Left ventricle myocardium superior (tissue), 1 donor: ENCODE measurements at places on chromosomes 3 and 15. TPM values are rescaled to one million over a fixed set of nuclear protein-coding genes. Genes with fewer than 3 reads are reported as not detected.

DNA sequence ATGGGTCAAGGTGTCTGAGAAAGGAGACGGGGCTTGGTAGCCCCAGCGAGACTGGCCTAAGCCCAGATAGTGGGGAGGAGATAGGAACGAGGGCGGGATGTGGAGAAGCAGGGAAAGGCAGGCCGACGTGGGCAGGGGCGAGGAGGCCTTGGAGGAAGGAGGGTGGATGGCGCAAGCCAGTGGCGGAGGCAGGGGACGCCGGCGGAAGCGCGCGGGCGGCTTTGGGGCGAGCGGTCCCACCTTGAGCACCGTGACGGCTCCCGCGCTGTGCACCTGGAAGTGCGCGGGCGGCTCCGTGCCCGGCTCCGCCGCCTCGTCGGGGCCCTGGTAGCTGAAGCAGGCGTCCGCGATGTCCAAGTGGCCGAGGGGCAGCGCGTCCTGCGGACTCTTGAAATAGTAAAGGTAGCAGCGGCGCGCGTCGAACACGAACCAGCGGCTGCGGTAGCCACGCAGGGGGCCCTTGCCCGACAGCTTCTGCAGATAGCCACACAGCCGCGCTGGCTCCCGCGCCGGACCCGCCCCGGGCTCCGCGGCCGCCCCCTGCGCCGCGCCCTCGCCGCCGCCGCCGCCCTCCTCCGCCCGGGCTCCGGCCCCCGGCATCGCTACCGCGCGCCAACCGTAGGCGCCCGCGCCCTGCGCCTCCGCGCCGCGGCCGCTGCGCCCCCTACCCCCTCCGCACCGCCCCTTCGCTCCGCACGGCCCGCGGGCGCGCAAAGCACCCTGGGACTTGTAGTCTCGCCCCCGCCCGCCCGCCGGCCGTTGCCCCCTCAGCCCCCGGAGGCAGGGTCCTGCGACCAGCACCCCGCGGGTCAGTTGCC, at the start of gene TBC1D2B:
Gene TBC1D2B (minus strand): TSS at position 659 of the 818 bp plus-strand sequence. CDS start 59 bp downstream, at position 600.
- DNase-seq = peak; percentile 83

The ULK3 gene
- total RNA-seq = 47.5 TPM

GRCh38 chr3:57274845-57275244, 17.6 kb downstream of the ASB14 start:
- DNase-seq = no peak

DNA sequence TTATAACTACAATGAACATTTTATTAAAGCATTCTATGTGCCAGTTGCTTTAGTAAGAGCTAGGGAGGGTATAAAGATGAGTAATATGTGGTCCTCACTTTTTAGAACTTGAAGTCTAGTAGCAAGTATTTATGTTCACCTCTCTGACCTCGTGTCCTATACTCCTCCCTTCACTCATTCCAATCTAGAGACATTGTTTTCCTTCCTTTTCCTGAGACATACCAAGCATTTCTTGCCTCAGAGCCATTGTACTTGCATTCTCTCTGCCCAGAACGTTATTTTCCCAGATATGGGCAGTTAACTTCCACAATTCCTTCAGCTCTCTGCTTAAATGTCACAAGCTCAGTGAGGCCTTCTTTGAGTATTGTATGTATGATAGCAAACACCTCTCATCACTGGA, 408.6 kb downstream of the PDCD6IP start:
- no peak for DNase-seq

- no peak for DNase-seq
Observed at GRCh38 chr3:113825090-113825489, 13.5 kb upstream of the GRAMD1C start.

DNA sequence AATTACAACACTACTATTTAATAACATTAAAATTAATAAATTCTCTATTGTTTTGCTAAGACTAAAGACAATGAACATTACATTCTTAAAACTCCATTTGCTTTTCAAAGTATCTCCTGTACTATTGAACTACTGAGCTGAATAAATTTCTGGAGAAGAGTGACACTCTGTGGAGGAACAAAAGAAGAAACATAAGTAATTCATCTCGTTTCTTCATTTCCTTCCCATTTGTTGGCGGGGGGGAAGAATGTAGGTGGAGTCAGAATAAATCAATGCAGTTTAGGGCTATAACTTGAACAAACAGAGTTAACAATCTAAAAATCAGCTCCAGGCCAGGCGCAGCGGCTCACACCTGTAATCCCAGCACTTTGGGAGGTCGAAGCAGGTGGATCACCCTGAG, 32.7 kb downstream of the EFHB start:
- no peak for DNase-seq

The TM4SF1 gene
- total RNA-seq = 112 TPM

The PLA1A gene
- 1.3 TPM for total RNA-seq

GRCh38 chr3:8328967-8329366, 172.7 kb upstream of the LMCD1 start:
- no peak for DNase-seq

GRCh38 chr15:99435113-99435695, 130.6 kb upstream of the MEF2A start:
- DNase-seq = no peak

The GLDN gene
- total RNA-seq = 10.8 TPM

The RLBP1 gene
- total RNA-seq = not detected

The SHC4 gene
- 2.4 TPM for total RNA-seq

The KCNAB1 gene
- 2.4 TPM for total RNA-seq

The CFAP44 gene
- 1.9 TPM for total RNA-seq

DNA sequence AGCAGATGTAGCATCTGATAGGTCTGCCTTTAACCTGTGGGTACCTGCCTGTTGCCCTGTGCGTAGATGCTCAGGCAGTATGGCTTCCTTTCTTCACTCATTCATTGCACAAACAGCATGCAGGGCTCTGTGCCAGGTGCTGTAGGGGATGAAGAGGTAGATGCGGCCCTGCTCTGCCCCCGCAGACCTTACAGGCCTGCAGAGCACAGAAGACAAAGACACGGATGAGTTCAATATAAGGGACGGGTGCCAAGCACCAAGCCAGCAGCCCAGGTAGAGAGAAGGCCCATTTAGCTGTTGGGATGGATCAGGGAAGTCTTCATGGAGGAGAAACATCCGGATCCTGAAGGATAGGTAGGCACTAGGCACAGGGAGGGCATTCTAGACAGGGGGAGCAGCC, 69.4 kb downstream of the AAGAB start:
- no peak for DNase-seq

DNA sequence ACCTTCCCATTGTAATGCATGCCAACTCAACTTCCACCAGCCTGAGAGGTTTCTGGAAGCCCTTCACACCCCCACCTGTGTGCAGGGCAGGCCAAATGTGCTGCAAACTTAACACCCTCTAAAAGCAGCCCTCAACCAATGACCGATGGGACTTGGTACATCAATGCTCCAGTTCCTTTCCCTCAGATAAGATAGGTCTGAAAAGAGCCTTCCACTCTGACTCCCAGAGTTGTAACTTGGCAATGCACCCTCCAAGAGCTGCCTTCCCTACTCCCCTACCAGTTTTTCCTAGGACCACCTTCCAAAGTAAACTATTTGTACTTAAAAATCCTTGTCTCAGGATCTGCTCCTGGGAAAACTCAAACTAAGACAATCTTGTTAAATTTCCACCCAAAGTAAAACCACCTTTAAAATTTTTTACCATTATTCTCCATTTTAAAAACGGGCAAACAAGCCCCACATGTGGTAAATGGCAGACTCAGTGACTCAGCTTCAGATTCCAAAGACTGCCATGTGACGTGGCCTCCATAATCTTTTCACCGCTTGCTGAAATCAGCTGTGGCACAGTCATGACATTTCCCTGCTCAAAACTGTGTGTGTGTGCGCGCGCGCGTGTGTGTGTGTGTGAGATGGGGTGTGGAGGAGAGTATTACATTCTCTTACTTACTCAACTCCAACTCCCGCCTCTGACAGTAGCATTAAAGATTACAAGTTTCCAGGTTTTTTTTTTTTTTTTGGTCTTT, 17.2 kb downstream of the RASGRP1 start:
- DNase-seq = no peak

DNA sequence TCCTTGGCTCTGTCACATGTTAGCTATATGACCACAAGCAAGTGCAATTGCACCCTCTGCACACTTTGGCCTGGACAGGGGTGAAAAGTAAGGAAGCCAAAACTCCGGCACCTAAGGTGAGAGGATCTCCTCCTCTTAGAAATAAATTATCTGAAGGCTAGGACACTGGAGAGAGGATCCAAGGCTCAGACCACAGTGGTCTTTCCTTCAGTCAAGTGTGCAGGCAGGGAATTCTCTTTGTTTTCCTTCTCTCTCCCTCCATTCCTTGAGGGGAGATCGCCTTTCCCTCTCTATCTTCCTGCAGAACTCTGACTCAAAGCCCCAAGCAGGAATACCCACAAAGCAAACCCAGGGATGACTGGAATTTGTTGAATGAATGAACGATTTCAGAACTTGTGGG, 3.1 kb upstream of the MEGF11 start:
- DNase-seq = no peak

DNA sequence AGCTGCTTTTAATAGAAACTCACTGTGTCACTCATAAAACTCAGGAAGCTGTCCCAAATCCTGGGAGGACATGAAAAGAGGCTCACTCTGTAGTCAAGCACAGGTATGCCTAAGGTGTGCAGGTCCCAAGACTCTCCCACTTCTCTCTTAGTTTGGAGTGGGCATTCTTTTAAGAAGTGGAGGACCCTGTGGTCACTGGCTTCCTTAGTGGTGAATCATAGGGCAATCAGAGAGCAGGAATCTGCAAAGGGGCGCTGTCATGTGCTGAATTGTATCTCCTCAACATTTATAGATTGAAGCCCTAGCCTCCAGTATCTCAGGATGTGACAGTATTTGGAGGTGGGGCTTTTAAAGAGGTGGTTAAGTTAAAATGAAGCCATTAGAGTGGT, 47.2 kb upstream of the ZBTB38 start:
- no peak for DNase-seq

The EFHB gene
- total RNA-seq = not detected

- no peak for DNase-seq
Observed at GRCh38 chr3:139655909-139656595, 21.7 kb downstream of the NMNAT3 start.

- DNase-seq = peak; percentile 47
Observed at GRCh38 chr3:53806182-53807116, 39.8 kb downstream of the CHDH start.

GRCh38 chr3:152197937-152198336, 70.8 kb upstream of the MBNL1 start:
- DNase-seq = no peak

DNA sequence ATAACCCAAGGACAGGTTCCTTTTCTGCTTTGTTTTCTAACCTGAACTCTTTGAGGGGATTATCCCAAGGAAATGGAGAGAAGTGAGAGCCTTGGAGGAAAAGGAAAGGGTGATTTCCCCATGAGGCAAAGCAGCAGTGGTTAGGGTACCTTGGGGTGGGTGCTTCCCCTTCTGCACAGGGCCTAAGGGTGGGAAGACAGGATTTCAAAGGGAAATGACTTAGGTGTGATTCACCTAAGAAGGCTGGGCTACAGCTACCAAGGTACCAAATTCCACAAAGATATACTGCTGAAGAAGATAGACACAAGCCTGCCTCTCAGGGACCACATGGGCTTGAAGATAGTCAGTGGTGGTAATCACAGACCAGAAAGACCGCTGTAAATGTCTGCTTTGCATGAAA, 325.3 kb upstream of the DPH6 start:
- DNase-seq = no peak

The GP5 gene
- not detected for total RNA-seq

DNA sequence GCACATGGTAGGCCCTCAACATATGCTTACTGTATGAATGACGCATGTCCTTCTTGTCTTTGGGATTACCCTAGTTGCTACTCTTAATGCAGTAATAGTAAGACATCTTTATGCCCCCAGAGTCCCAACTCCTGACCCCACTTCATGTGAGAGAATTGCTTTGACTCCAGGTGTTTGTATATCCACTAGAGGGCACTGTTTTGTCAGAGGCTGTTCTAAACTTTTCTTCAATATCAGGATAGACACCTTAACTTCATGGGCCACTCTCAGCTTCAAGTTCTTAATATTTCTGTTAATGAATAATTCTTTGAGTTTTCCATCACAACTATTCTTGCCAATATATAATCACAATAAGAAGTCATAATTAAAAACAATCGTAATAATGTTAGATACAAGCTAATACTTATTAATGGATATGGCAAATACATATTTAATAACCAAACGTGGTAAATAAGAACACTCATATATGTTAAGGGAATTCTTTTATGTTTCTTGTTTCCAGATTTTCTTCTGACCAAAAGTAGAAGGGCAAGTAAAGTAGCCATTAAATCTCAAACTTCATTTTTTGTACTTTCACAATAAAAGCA, 337.2 kb upstream of the DNAJC19 start:
- DNase-seq = no peak

DNA sequence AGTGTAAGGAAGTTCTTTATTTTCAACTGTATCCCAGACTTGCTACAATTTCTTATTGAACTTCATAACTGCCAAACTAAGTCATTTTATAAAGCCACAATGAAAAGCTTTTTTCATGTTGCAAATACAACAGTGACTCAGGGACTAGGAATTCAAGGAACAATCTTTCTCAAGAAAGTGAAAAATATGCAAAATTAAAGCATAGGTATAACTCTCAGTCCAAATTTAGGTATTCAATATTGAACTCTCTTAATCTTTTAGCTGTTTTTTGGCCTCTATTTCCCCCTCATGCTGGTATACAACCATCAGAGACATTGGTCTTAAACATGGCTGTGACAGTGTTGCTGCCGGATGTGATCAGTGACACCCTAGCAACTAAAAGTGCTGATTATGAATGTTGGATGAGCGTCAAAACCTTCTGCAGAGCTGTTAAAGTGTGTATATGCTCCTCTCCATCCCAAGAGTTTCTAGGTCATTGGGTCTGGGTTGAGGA, 476.9 kb downstream of the ZNF385D start:
- no peak for DNase-seq

DNA sequence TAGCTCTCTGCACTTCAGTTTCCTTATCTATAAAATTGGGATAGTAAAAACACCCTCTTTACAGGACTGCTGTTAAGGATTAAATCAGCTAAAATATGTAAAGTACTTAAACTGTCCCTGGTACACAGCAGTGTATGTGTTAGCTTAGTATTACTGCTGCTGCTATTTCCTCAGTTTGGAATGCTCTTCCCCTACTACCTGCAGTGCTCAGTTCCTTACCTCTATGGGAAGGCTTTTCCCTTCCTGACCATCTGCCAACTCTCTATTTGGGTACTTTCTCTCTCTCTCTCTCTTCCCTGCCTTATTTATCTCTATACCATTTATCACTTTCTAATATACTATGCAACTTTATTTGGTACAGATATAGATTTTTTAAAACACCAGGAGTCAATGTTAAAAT, 26.5 kb downstream of the KPNA4 start:
- no peak for DNase-seq

The FAM3D gene
- total RNA-seq = not detected

DNA sequence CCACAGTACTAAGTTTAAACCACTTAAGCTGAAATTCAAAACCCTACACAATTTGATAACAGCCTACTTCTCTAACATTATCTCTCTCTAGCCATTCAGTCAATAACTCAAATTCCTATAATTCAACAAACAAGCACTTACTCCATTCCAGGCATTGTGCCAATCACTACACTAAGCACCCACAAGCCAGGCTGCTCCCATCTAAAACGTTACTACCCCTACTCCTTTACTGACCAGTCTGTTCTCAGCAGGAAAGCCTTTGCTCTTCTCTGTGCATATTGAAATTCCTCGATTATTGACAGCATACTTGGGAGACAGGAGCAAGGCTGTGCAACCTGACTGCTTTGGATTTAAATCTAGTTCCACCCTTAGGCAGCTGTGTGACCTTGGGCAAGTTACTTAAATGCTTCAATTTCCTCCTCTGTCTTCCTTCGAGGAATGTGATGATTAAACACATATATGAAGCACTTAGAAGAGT, 177.2 kb upstream of the THBS1 start:
- DNase-seq = no peak

The TMA7 gene
- 262 TPM for total RNA-seq
